ENCODE measurements at places on chromosomes 1 and 21. TPM values are rescaled to one million over a fixed set of nuclear protein-coding genes. Genes with fewer than 3 reads are reported as not detected.

GRCh38 chr1:53583021-53583867, 124.0 kb downstream of the DMRTB1 start:
- no peak for DNase-seq

GRCh38 chr21:35400233-35400939, 351.3 kb upstream of the RUNX1 start:
- peak; percentile 11 for DNase-seq

DNA sequence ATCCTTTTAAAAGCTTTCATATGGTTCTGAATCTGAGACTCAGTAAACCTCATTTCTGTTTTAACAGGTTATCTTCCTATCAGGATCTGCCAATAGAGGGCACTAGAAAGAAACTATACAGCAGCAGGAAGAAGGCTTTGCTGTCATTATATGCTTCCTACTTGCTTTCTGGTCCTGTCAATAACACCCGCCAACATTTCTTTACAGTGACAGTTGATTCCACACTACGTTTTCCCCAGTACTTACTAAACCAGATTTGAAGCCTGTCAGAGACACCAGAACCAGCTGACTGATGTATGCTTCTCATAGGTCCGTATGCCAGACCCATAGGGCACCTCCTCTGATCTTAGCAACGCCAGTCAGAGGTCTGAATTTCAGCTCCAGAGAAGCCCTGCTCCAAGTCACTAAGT, 341.0 kb upstream of the NEGR1 start:
- no peak for DNase-seq

- peak; percentile 6 for DNase-seq
Measured at GRCh38 chr1:217090060-217090911, 367.1 kb upstream of the ESRRG start.

DNA sequence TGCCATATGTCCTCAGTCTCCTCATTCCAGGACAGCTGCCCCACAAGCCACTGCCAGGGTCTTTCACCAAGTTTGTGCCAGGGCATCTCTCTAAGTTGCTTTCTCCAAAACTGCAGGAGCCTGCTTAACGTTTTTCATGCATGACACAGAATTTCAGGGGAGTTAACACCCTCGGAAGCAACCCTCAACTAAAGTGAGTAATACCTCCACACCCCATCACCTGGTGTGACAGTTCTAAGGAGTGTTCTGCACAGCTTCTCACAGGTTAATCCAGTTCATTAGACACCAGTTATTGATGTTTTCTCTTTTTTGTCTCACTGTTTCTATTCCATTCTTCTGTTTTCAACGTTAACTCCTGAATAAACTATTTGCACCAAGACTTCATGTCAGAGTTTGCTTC, 115.0 kb downstream of the BACH1 start:
- no peak for DNase-seq

GRCh38 chr1:56189946-56190805, 389.2 kb downstream of the PLPP3 start:
- peak; percentile 40 for DNase-seq

DNA sequence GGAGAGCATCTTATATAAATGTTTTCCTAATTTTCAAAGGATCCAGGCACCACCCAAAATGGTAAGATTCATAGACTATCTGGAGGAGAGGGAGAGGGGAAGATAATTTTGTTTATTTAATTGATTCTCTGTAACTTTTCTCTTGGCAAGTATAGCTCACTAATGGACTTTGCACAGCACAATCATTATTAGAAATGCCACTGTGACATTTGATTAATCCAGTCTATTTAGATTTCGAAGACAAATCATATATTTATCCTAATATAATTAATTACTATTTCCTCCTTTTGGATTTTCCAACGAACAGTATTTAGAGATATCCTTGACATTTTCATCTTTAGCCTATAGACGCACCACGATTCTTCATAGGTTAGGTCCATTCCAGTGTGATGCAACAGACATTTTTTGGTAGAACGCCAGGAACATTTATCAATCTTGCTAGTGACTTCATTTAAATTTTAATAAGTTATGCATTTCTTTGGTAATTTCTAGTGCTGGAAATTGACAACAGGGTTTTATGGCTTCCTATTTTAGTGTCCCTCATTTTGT, 152.4 kb downstream of the GRIK1 start:
- DNase-seq, result no peak

DNA sequence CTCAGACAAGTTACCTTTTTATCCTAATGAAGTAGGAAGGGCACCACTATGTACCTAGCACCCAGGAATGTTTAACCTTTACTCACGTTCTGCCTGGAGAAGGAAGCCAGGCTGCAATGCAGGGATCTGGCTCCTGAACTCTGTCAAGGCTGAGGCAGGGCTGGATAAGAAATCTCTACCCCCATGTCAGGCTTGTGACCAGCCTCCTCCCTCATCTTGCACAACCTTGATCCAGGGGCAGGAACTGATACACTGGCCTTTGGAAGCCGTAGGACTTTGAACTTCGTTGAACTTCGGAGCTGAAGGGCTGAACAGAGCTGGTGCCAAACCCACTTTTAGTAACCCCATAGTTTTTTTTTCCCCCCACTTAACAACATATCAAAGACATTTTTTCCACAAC, 8.0 kb upstream of the AKR1A1 start:
- no peak for DNase-seq

DNA sequence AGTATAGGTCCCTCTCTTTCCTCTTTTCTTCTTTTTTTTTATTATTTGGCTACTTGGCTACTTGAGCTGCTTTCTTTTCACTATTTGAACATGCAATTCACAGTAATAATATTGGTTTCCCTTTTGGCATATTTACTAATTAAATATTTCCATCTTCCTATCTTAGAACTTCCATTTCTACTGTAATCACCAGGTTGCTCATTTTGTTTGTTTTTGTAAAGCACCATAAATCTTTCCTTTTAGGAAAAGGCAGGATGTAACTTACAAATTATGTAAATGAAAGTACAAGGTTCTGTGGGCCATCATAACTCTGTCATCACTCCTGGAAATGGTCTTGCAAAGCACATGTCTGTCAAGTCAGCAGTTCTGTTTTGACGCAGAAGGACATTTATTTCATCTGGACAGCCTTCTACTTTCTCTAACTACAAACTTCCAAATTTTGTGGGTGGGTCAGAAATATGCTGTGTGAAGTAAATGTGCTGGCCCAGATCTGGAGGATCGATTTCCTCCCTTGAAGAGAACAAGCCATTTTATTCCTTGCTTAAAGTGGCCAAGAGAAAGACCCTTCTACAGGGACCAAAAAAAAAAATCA, 71.7 kb upstream of the TNFSF18 start:
- no peak for DNase-seq

The P3H1 gene
- 6.5 TPM for total RNA-seq

The PLA2G2D gene
- not detected for total RNA-seq

The ADAMTS4 gene
- 22.6 TPM for total RNA-seq

DNA sequence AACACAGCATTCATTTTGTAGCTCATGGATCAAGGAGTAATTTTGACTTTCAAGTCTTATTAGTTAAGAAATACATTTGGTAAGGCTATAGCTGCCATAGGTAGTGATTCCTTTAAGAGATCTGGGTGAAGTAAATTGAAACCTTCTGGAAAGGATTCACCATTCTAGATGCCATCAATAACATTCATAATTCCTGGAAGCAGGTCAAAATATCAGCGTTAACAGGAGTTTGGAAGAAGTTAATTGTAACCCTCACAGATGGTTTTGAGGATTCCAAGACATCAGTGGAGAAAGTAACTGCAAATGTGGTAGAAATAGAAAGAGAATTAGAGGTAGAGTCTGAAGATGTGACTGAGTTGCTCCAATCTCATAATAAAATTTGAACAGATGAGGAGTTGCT, 216.6 kb downstream of the GREM2 start:
- DNase-seq, result no peak

- no peak for DNase-seq
Measured at GRCh38 chr1:85047472-85048295, 616 bp downstream of the MCOLN3 start.

The MTFR1L gene
- 166 TPM for total RNA-seq

GRCh38 chr1:41328001-41328615, 33.1 kb upstream of the FOXO6 start:
- DNase-seq, result no peak

GRCh38 chr1:245463392-245464165, 308.8 kb downstream of the KIF26B start:
- DNase-seq, result no peak

- DNase-seq, result no peak
Measured at GRCh38 chr21:38303300-38303699, 46.5 kb downstream of the KCNJ15 start.

The FCGR3B gene
- total RNA-seq, result 1.2 TPM

DNA sequence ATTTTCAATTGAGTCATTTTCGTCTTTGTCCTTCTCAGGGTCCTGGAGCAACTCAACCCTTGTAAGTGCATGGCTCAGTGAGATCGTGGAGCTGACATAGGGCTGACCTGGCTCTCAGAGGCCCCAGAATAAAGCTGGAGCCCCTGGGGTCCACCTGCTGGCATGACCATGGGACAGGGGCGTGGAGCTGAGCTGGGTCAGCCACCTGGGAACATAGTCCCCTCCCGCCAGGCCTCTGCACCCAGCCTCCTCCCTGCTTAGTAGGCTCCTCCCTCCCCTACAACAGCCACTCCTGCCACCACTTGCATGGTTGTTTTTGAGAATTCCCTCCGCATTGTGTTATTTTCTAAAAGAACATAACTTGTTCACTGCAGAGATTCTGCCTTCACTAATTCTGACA, 3.1 kb upstream of the RIPK4 start:
- DNase-seq, result no peak
